ENCODE measurements at places on chromosomes 4 and X.

GRCh38 chr4:83581411-83582288 is 45.7 kb downstream of the GPAT3 start:
- DNase-seq: no peak

- DNase-seq: no peak
These were observed 204.8 kb upstream of the LDB2 start for GRCh38 chr4:17103231-17103630.

DNA sequence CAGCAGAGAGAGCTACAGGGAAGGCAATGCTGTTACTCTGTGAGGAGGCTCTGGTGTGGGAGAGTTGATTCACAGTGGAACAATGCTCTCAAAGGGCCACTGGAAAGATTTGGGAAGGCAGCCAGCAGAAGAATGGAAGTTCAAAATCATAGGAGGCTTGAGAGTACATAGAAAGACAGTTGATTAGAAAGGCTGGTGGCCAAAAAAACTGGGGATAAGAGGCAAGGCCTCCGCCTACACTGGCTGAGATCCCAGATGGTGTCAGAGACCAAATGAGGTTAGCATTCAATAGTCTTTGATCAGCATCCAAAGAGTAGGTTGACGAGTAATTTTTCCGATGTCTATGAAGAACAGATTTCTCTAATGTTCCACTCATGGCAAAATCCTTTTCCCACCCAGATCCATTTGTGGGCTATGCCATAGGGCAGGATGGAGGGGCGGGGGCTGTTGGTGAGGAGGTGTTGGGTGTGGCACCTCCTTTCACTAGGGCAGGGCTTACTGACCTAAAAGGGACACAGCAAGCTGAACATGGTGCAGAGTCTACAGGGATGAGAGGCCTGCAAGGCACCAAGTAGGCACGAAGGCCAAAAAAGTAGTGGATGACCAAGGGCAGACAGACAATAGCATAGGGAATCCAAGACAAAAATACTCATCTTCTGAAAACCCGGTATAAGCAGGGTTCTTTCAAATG is 15.1 kb downstream of the TEC start:
- DNase-seq: no peak

DNA sequence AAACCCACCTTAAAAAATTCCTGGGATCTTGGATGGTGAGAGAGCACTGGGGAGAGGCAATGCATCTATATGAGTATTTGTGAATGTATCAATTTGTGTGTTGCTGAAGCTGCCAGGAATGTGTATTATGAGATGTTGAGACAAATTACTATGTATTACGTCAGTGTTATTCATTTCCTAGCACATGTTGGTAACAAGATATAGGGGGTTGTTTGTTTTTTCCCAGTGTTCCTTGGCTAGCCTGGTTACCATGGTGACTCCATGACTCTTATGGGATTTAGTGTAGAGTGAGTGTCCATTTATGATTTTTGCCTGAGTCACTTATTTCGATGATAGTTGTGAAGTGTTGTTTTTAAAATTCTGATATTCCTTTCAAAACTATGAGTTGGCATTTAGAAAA is 65.6 kb downstream of the RAB40A start:
- no peak for DNase-seq

GRCh38 chrX:41718481-41719235 is 5.3 kb upstream of the GPR82 start:
- DNase-seq: no peak

- no peak for DNase-seq
These were observed 80.6 kb downstream of the ATXN3L start for GRCh38 chrX:13239272-13239671.

- no peak for DNase-seq
These were observed 140.3 kb downstream of the PDHA2 start for GRCh38 chr4:95979961-95980876.

DNA sequence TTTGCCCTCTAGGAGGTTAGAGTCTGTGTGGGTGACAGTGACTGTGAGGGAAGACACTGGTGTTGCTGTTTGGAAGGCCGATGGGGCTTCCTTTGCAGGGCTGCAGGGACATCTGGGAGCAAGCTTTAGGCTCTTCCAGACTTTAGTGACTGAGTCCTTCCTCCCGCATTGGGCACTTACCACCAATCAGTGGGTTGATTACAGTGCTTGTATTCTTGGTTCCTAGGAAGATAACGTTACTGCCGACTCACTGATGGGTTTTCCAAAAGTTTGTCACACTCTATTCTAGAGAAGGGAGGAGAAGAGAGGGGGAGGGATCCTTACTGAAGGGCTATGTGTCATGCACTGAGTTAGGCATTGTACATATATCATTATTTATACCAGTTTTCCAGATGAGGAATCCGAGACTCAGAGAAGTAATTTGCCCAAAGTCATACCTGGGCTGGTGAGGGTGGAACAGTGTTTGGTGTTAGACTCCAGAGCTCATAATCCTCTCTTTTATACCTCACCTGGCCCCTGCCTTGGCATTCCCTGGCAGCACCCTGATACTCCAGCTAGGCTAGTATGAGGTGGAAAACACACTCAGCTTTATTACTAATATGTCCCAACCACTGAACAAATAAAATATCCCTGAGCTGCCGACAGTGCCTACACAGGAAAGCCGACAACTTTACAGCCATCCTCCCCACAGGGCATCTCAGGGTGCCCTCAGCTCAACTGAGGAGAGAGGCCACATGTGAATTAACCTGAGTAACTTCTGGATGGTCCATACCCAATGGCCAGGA is 3.8 kb downstream of the CHST7 start:
- no peak for DNase-seq

DNA sequence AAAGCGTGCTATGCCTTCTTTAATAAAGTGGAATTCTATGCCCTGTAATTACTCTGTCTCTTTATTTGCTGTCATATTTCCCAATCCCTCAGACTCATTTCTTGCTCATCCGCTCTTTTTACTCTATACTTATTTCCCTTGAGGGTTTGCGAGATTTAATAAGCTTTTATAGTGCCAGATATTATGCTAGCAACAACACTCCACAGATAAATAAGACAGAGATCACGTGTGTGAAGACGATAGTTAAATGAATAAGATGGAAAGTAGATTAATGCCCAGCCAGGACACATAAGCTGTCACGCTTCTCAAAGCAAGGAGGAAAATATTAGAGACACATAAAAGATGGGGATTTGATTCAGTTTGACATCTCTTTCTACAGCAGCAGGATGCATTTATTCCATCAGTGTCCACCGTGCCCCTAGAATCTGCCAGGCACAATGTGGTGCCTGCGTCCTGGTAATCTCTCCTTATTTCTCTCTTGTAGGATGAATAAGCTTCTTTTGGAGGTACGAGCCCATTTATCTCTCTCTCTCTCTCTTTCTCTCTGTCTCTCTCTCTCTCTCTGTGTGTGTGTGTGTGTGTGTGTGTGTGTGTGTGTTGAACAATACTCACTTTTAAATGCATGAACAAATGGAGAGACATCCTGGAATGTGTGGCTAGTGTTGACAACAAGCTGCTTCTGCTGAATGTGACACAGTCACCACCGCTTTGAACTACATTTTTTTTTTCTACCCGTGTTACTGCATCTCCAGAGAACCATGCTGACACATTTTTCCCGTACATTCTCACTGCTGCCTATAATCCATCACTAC is 48.2 kb downstream of the TMEM156 start:
- DNase-seq: no peak

GRCh38 chr4:184347251-184348239 is 126.8 kb downstream of the IRF2 start:
- DNase-seq: no peak

- no peak for DNase-seq
These were observed 42.1 kb downstream of the RBPJ start for GRCh38 chr4:26362745-26363439.

- DNase-seq: no peak
These were observed 71.3 kb upstream of the LDB2 start for GRCh38 chr4:16969696-16970135.

- DNase-seq: no peak
These were observed 71.1 kb upstream of the MSANTD1 start for GRCh38 chr4:3177905-3178304.

GRCh38 chrX:13742397-13743176 is 8.0 kb downstream of the OFD1 start:
- peak; percentile 30 for DNase-seq

- no peak for DNase-seq
These were observed 182.1 kb upstream of the HHIP start for GRCh38 chr4:144463896-144464295.

DNA sequence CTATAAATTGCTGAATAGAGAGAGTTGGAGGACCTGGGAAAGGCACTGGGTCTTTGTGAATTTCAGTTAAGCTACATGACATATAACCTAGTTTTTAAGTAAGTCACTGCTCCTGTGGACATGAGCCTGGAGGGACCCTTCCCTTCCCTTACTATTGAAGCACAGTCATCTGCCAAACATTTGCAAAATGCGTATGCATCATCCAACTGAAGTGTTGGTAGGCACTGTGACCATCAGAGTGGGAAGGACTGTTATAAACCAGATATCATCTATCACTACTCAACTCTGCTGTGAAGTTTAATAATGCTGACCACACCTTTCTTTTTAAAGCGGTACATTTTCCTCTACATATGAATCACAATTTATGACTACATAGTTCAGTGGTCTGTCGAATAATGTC is 5.2 kb downstream of the GABRA3 start:
- no peak for DNase-seq

- DNase-seq: no peak
These were observed 18.1 kb downstream of the PPP1R2C start for GRCh38 chrX:42759881-42760280.

DNA sequence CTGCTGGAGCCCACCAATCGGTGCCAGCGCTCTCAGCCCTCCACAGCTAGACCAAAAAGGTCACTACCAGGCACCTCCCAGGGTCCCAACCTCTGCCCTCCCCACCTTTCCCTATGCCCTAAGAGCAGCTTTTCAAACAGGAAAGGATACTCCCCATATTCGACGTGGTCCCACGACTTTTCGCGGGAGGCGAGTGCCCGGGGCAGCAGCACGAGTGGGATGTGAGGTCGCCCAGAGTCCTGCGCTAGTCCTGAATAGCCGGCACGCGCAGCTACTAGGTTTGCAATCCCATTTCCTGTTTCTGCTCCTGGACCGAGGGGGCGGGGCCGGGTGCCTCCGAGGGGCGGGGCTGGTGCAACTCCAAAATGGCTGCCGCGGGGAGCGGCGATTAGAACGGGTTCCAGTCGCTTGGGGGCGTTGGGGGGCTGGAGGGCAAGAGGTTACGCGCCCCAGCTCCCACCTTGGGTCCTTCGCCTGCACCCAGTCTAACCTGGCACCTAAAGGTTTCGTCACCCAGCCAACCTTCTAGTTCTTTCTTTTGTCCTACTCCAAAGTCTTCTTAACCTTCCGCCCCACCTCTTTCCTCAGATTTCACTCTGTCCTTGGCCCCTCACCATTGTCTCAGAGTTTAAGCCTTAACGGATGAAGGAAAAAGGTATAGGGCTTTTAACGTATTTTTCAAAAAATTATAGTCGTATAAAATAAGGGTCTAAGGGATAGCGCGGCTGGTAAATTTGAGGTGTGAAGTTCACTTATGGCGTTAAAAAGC is 85.0 kb upstream of the TENT5D start:
- peak; percentile 30 for DNase-seq

- DNase-seq: no peak
These were observed 67.3 kb upstream of the HHIP start for GRCh38 chr4:144578681-144579080.

- no peak for DNase-seq
These were observed 33.5 kb upstream of the RASSF6 start for GRCh38 chr4:73653695-73654106.

DNA sequence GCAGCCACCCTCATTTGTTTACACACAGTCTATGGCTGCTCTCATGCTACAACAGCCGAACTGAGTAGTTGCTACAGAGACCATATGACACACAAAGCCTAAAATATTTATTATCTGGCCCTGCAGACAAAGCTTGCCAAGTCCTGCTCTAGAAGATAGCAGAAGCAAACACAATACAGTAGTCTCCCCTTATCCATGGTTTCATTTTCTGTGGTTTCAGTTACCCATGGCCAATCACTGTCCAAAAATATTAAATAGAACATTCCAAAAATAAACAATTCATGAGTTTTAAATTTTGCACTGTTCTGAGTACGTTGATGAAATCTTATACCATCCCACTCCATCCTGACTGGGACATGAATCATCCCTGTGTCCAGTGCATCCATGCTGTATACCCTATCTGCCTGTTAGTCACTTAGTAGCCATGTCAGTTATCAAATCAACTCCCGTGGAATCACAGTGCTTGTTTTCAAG is 40.2 kb upstream of the ZNF81 start:
- DNase-seq: no peak

DNA sequence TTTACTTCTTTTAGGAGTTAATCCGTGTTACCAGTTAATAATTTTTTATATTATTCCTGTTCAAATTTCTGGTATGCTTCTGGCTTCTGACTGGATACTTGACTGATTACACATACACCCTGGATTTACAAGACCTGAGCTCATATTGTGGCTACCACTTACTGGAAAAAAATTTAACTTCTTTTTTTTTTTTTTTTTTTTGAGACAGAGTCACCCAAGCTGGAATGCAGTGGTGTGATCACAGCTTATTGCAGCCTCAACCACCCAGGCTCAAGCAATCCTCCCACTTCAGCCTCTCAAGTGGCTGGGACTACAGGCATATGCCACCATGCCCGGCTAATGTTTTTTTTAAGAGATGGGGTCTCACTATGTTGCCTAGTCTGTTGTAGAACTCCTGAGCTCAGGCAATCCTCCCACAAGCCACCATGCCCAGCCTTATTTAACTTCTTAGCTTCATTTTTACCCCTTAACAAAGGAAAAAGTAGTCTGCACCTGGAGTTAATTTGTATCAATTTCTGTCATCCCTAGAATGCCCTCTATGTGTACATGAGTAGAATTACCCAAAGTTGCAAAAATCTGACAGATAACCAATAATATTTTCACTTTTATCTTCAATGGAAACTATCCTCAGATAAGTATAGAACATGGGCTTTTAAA is 50.3 kb downstream of the TMEM165 start:
- DNase-seq: no peak

- no peak for DNase-seq
These were observed 41.3 kb downstream of the KIF4A start for GRCh38 chrX:70331161-70331560.

DNA sequence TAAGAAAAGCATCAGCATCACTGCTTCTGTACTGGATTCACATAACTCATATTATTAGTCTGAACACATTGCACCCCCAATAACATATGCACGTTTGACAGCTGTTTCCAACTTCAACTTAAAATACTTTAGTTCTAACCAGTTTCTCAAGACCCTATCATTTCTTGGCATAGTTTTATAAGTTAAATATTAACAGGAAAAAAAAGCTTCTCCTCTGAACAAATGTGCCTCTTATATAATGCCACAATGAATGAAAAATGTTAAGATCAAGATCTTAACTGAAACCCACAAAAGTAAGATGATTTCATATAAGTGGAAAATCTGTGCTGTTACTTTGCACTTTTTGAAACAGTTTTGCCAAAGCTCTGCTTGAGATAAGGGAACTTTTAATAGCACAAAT is 652.8 kb upstream of the FAM241A start:
- DNase-seq: no peak

DNA sequence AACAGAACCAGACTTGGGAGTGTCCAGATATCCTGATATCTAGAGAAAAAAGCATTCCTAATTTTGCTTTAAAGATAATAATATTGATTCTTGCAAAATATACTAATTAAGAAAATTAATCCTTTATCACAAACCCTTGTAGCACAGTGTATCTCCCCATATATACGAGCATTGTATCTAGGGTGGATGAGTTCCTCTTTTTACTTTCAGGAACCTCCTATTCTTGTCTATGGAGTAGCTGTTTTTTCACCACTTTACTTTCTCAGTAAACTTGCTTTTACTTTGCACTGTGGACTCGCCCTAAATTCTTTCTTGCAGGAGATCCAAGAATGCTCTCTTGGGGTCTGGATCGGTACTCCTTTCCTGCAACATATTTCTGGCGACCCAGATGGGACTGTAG is 103.9 kb downstream of the GLUD2 start:
- DNase-seq: no peak

All from activated T-cell treated with anti-CD3 and anti-CD28 coated beads, Interleukin-2, amount 50 U/mL, for 48 hours (primary cell).